ENCODE measurements at places on chromosomes 5 and 9.

GRCh38 chr5:170265522-170265921, 32.1 kb downstream of the LCP2 start:
- no peak for DNase-seq

GRCh38 chr9:13127131-13127530, 152.4 kb downstream of the MPDZ start:
- no peak for DNase-seq

DNA sequence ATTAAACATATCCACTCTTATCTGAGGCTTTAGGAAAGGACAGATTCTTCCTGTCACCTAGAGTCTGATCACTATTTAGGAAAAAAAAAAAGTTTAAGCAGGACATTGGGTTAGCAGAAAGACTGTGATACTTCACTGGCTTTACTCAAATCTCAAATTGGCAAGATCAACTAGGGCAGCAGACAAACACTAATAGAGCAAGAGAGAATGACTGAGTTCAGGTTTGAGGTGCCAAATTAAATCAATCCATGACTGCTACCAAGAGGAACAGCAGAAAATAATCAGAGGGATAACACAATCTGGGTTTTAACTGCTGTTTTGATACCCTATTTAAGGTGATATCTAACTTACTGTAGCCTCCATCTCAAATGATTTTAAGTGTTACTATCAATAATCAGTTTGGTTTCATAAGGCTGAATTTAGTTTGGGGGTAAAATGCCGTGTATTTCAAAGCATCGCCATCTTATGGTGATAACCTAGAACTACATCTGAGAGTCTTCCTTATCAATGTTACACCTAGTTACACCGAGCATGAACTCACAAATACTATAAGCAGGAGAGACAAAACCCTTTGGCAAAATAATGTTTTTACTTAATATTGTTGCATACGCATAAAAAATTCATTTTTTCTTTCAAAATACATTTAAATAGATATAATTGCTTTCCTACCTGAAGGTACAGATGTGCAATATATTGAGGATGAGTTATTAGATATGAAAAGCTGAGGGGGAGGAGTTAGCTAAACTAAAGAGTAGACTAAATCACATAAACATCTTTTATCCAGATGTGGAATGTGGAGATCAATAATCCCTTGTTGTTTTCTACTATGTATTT, 286.4 kb upstream of the CDH12 start:
- DNase-seq: no peak

- no peak for DNase-seq
Observed at GRCh38 chr5:81428861-81429260, 34.9 kb upstream of the ACOT12 start.

DNA sequence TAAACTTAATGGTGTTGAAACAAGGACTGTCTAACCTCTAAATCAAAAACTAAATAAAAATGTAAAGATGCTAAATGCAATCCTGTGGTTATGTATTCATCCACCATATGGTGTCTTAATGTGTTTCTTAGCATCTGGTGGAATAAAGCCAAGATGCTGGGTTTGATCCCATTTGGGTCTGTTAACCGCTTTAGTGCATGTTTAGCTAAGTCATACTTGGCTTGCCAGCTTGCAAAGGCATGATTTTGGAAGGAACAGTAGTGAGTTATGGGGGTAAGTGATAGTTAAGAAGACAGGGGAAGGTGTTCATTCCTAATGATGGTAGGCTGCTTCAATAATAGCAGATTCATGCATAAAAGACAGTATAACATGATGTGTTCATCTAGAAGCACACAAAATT, 139.0 kb upstream of the SLC27A6 start:
- DNase-seq: no peak

GRCh38 chr5:160685695-160686094, 166.3 kb downstream of the ATP10B start:
- no peak for DNase-seq

DNA sequence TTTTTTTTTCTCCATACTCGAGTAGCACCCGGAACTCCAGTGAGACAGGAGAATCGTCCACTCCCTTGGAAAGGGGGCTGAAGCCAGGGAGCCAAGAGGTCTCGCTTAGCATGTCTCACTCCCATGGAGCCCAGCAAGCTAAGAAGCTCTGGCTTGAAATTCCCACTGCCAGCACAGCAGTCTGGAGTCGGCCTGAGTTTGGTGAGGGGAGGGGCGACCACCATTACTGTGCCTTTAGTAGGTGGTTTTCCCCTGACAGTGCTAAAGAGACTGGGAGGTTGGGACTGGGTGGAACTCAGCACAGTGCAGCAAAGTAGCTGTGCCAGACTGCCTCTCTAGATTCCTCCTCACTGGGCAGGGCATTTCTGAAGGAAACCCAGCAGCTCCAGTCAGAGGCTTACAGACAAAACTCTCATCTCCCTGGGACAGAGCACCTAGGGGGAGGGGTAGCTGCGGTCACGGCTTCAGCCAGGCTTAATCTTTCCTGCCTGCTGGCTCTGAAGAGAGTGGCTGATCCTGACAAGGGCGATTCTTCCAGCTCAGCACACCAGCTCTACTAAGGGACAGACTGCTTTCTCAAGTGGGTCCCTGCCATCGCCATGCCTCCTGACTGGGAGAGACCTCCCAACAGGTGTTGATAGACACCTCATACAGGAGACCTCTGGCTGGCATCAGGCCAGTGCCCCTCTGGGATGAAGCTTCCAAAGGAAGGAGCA, 414.5 kb upstream of the ZNF608 start:
- no peak for DNase-seq

GRCh38 chr9:81782313-81782995, 93.1 kb upstream of the TLE1 start:
- no peak for DNase-seq

DNA sequence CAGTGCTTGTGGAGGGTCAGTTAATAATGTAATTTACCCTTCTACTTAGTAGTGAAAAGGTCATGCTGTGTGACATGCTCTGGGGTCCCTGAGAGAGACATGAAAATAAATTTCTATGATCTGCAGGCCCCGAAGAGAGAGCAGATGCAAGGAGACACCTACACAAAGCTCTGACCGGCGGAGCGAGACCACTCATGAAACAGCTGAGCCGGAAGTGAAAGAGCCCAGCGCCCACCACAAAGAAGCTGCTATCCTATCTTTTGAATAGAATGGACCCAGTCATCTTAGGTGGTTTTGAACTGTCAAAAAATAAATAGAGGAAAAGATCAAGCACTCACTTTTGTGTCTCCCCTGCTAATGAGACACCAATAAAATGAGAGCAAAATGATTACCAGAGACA, 190.0 kb downstream of the MED10 start:
- DNase-seq: no peak
